ENCODE measurements at places on chromosomes 3 and 15. TPM values are rescaled to one million over a fixed set of nuclear protein-coding genes. Genes with fewer than 3 reads are reported as not detected.

DNA sequence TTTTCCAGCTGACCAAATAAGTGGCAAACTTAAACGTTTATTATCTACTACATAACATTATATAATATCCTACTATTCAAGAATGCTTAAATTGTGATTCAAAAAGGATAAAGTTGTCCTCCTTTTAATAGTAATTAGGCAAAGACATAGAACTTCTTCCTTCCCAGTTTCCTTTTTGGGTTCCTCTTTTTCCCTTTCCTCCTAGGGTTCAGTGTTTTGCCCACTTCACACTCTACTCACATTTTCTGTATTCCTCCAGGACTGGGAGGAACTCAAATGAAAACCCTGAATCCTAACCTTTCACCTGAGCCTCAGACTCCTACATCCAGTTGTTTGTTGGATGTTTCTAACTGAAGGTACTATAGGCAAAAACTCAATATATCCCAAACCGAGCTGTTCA, 132.5 kb downstream of the PEAK1 start:
- no peak for DNase-seq

DNA sequence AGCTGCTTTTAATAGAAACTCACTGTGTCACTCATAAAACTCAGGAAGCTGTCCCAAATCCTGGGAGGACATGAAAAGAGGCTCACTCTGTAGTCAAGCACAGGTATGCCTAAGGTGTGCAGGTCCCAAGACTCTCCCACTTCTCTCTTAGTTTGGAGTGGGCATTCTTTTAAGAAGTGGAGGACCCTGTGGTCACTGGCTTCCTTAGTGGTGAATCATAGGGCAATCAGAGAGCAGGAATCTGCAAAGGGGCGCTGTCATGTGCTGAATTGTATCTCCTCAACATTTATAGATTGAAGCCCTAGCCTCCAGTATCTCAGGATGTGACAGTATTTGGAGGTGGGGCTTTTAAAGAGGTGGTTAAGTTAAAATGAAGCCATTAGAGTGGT, 47.2 kb upstream of the ZBTB38 start:
- no peak for DNase-seq

DNA sequence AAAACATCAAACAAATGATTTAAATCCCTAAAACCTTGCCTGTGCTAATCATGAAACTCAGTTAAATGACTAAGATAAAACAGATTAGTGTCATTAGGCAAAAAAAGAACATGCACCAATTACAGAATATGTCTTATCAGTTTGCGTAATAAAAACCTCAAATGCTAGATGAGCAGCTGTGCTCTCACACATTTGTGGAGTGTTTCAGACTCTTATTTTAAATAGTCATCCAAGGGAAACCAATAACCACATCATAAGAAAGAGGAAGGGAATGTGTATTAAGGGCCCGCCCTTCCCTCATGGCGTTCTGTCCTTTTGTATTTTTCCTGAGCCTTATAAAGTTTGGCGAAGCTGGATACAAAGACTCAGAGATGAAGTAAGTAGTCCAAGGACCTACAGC, 6.6 kb downstream of the SAMMSON start:
- no peak for DNase-seq

Gene NIT2
- 50.1 TPM for total RNA-seq

- DNase-seq, result no peak
These were observed 150.3 kb upstream of the MCTP2 start for GRCh38 chr15:94080989-94081605.

- DNase-seq, result no peak
These were observed 14.0 kb downstream of the AAGAB start for GRCh38 chr15:67240235-67241131.

Gene BTLA
- total RNA-seq, result not detected

GRCh38 chr3:171301002-171301401, 159.2 kb downstream of the TNIK start:
- no peak for DNase-seq

DNA sequence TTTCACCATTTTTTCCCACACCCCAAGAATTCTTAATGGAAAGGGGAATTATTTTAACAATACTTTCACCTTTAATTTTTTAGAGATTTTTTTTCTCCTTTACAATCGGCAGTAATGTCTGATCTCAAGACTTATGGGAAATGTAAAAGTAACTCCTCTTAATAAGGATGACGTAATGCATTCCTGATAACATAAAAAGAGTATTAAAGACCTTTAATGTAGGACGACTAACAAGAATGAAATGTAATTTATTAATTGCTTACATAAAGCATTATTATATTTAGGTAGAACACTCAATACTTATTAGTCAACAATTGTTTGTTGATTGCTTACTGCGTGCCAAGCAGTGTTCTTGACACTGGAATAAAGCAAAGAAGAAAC, 416.8 kb upstream of the NAALADL2 start:
- DNase-seq, result no peak

DNA sequence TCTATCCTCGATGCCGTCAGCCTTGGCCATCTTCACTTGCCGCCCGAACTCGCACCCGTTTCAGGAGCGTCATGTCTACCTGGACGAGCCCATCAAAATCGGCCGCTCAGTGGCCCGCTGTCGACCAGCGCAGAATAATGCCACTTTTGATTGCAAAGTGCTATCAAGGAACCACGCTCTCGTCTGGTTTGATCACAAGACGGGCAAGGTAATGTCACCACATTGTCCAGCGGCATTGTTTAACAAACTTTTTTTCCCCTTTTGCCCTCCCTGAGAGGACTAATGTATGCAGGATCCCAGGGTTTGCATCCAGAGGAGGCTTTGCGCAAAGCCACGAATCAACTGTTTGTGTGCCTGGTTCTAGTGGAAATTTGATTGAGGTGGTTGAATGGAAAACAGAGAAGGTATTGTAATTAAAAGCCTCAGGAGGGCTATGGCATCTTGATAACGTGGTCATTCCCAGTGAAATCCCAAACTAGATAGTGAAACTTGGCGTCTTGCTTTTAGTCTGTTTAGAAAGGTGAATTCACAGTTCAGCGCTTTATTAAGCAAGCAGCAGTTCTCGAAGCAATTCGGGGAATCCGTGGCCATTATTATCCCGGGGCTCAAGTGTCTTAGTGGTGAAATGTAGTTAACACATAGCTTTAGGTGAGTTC, 1.7 kb downstream of the SLMAP start:
- no peak for DNase-seq

GRCh38 chr15:59203008-59203407, 3.6 kb upstream of the LDHAL6B start:
- no peak for DNase-seq

Gene TNIK
- total RNA-seq, result 7.3 TPM

Gene CAMKV
- 0.14 TPM for total RNA-seq

Gene RLBP1
- total RNA-seq, result not detected

- no peak for DNase-seq
These were observed 7.9 kb upstream of the PIK3CB start for GRCh38 chr3:138842483-138843188.

DNA sequence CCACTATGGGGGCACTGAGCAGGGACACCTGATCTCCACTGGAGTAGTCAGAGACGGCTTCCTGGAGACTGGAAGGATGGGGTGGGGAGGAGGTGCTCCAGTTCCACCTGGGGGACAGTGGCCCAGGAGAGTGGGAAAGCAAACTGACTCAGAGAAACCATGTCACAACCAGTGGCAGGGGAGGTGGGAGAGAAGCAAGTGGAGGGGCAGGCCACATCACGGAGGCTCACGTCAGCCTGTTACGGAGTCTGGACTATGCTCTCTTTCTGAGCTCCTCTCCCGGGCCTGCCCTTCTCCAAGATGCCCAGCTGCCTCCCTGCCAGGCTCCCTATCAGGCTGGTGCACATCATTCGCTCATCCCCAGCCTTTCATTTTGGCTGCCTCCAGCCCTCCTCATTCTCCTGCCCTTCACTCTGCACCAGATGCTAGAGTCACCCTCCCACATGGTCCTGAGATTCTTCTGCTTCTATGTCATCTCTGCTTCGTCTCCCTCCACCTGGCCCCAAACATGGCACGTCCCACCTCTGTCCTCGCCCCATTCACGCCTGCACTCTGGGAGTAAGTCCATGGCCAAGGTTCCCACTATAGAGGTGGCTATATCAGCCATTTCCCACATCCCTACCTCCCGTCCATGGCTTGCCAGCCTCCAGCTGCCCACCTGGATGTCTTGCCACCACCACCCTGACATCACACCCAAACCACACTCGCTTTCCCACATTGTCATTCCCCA, 100.3 kb downstream of the ADCY5 start:
- no peak for DNase-seq

GRCh38 chr3:29415482-29416223, 134.8 kb downstream of the RBMS3 start:
- no peak for DNase-seq

DNA sequence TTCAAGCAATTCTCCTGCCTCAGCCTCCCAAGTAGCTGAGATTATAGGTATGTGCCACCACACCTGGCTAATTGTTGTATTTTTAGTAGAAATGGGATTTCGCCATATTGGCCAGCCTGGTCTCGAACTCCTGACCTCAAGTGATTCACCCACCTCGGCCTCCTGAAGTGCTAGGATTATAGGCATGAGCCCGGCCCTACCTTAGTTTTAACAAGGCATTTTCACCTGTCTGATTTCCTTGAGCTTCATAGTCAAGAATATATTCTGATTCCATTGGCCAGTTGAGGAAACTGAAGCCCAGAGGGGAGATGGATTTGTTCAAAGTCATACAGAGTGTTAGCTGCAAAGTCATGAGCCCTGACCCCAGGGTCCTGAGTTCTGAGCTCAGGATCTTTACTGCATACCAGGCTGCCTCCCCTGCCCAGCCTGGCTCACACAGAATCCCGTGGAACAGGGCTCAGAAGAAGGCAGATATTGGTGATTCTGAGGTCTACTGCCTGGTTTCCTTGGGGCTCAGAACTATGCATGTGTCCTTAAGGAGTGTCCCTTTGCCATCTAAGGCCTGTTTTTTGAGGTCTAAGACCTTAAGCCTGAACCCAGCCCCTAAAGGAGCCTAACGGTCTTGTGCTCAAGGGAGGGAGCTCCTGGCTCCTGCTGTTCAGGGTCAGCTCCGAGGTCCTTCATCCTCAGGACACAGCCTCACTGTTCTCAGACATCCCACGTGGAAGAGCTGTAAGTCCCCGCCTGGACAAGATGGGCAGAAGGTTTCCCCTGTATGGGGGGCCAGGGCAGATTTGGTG, 134.4 kb downstream of the SMAD6 start:
- no peak for DNase-seq

Measured in mesothelial cell of epicardium (in vitro differentiated cells).